HS-27A (cell line): ENCODE measurements at places on chromosomes 6 and 20.

- DNase-seq: no peak
These were observed 109.3 kb upstream of the TAB2 start for GRCh38 chr6:149208134-149208601.

DNA sequence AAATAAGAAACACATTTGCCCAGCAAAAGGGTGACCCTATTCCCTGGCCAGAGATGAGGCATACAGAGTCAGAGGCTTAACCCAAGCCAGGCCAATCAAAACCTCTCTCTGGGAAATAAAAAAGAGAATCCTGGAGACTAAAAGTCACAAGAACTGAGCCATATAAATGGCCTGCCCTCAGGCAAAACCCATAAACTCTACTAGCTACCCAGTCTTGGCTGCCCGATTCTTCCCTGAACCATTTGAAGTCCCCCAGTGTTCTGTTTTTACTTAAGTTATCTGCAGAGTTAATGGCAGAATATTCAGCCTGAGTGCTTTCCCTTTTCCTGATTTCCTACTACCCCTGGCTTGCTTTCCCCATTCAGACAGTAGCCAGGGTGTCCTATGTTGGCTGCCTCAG, 13.9 kb downstream of the KCNK15 start:
- DNase-seq: no peak

DNA sequence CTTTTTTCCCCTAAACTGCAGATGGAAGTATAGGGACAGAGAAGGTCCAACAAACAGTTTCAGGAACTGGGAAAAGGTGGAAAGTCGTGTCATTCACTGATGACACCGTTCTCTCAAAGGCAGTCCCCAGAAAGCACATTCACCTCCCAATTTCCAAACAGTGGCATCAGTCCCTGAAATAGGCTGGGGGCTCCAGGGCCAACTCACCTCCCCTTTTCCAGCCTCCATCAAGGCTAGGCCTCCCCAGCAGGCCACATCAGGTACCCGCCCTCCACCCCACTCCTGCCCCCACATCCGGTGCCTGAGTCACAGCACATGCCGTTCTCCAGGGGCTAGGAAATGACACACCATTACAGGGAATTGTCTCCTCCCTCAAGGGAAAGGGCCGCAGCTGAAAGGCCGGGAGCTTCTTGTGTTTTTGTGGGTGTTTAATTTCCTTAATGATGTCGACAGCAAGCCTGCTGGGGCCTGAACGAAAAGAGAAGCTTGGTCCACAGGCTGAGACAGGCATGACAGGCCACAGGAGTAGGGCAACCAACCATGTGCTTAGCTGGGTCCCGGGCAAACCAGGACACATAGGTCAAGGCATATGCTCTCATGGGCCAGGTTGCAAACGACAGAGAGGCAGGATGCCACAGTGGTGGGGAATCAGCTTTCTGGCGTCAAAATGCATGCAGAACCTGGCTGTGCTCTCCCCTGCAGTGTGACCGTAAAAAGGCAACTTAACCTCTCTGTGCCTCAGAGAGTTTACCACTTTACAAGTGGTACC, 39.2 kb downstream of the ZMYND8 start:
- DNase-seq: peak; percentile 98

- no peak for DNase-seq
These were observed 20.5 kb downstream of the BPIFA2 start for GRCh38 chr20:33188421-33188820.

DNA sequence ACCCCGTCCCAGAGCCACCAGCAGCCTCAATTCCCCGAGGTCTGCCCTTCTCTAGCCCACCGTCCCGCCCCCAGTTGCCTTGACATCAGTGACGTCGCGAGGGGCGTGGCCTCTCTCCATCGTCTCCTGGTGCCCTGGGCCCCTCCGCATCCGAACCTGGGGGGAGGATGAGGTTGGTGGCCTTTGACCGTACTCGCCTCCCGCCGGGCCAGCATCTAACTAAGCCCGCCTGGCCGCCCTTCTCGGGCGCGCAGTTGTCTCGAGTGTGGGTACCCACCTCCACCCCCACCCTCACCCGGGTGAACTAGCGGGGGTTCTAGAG, 5.5 kb upstream of the ARMC12 start:
- no peak for DNase-seq

DNA sequence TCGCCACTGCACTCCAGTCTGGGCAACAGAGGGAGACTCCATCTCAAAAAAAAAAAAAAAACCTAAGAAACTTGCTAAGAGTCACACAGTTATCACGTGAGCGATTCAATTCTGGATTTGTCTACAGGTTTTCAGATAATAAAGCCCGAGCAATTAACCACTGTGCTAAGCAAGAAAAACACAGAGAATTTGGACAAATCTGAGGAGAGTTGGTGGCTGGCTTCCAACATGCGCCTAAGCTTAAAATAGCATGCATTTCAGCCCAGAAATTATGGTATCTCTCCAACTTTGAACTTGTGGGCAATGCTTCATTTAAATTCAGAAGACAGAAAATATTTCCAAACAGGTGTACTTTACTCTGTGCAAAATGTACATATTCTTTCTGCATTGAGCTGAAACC, 232.9 kb downstream of the TSHZ2 start:
- DNase-seq: no peak

- DNase-seq: no peak
These were observed 89.2 kb downstream of the RAMACL start for GRCh38 chr6:166497087-166497899.

DNA sequence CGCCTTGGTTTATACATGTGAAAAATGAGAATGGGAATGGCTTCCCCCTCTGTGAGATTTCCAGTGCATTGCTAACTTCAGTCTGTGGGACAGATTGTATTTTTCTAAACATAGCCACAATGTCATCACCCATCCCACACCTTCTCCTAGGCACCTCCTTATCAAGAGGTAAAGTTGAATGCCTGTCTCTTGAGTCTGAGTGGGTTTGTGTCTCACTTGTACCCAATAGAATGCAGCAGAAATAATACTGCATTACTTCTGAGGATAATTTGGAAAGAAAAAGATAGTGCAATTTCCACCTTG, 27.9 kb downstream of the RIN2 start:
- DNase-seq: no peak

- no peak for DNase-seq
These were observed 145.6 kb downstream of the DHX35 start for GRCh38 chr20:39107741-39108140.

DNA sequence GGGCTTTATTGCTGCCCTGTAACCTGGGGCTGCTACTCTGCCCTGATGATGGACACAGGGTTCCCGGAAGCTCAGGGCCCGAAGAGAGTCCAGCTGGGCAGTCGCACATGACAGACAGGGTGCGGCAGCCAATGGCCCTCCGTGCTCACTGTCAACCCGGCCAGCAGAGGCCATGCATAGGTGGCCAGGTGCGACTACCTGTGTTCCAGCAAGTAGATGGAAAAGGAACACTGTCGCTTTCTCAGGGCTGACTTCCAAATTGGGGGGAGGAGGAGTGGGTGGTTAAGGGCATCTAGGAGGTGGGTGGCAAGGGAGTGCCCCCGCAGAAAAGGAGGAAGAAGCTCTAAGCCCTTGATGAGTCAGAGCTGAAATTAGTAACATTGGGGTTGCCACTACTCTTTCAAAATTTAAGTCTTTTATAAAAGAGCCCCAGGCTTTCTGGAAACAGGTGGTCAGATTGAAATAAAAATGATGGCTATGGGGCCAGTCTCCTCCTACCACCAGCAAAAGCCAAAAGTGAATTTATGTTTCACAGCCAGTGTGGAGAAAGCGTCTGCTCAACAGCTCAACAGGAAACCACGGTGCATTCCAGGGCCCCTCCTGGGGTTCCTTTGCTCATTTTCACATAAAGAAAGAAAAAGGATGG, 2.3 kb upstream of the RAMACL start:
- DNase-seq: no peak

- no peak for DNase-seq
These were observed 10.2 kb downstream of the DLL1 start for GRCh38 chr6:170280689-170281045.

DNA sequence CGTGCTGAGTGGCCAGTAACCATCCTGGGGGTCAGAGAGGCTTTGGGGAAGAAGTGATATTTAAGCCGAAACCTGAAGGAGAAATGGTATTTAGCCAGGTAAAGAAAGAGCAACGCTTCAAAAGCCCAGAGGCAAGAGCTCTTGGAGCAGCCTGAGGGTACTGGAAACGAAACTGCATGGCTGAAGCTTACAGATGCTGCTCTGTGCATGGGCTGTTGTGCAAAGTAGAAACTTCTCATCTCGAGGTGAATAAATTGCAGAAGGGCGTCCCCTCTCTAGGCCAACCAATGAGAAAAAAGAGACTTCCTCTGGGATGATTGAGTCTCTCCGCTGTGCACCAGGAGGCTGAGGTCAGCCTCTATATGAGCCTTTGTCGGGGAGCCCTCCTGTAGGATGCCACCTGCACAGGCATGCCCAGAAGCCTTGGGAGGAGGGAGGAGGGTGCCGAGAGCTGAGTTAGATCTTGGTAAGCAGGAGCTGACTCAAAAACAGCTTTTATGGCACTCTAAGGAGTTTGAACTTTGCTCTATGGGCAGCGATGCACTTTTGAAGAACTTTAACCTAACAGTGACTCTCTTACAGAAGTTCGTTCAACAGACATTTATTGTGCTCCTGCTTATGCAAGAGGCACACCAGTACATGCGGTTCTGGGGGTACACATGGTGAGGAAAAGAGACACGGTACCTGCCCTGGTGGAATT, 61.6 kb upstream of the EDN1 start:
- no peak for DNase-seq

DNA sequence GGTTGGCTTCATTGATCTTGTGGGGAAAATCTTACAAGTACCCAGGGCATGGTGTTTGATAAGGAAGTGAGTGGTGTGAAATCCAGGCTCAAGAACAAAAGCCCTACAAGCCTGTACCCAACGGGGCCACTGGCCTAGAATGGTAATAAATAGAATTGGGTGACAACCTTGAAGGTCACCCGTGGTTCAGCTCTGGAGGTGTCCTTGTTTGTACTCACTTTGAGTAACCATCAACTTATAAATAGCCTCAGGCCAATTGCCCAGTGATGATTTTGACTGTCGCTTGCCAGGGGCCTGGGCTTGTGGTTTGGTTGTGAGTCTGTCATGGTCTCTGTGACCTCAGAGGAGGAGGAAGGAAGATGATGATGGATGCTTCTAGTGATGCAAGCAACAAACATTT, 87.8 kb downstream of the PHACTR3 start:
- no peak for DNase-seq

DNA sequence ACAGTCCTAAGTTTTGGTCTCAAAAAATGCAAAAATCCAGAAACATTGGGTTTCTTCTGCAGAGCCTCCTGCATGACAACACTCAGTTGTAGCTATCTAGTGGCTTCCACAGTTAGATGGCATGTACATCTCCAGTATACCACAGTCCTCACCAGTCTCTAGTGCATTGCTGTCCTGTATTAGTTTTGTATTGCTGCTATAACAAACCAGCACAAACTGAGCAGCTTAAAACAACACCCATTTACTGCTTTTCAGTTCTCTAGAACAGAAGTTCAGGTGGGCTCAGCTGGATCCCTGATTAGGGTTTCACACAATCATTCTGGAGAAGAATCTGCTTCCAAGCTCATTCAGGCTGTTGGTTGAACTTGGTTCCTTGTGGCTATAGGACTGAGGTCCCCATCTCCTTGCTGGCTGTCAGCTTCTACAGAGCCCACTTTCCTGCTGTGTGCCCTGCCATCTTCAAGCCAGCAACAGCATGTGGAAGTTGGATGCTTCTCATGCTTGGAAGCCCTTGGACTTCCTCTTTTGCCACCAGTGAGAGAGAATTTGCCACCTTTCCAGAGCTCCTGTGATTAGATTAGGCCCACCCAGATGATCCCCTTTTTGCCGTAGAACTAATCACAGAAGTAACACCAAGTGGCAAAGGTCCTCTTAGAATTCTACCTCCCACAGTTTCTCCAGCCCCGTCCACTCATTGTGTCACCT, 48.9 kb upstream of the TBC1D7 start:
- no peak for DNase-seq

DNA sequence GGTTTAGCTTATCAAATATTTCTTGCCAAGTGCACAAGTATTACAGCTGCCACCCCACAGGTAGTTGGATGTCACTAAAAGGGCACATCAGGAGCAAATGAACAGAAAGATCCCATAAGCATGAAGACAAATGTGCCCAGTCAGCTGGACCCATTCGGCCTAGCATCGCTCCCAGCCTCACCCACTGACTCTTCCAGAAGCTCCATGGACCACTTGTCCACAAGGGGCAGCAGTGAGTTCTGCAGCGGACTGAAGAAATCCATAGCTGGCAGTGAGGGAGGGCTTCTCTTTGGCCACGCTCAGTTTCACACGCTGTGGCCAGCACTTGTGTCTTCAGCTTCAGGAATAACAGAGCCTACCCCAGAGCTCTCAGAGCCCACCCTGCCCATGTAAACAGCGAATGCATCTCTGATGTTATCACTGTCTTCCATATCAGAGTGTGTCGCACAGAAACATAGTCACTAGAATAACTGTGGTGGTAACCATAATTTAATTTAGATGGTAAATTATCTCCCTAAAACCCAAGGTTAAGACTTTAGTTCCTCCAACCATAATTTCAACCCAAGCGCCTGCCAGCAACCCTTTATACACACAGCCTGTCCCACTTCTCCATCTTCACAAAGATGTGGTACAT, 15.8 kb downstream of the CGA start:
- no peak for DNase-seq

- DNase-seq: no peak
These were observed 258.3 kb downstream of the NFATC2 start for GRCh38 chr20:51284176-51284575.

DNA sequence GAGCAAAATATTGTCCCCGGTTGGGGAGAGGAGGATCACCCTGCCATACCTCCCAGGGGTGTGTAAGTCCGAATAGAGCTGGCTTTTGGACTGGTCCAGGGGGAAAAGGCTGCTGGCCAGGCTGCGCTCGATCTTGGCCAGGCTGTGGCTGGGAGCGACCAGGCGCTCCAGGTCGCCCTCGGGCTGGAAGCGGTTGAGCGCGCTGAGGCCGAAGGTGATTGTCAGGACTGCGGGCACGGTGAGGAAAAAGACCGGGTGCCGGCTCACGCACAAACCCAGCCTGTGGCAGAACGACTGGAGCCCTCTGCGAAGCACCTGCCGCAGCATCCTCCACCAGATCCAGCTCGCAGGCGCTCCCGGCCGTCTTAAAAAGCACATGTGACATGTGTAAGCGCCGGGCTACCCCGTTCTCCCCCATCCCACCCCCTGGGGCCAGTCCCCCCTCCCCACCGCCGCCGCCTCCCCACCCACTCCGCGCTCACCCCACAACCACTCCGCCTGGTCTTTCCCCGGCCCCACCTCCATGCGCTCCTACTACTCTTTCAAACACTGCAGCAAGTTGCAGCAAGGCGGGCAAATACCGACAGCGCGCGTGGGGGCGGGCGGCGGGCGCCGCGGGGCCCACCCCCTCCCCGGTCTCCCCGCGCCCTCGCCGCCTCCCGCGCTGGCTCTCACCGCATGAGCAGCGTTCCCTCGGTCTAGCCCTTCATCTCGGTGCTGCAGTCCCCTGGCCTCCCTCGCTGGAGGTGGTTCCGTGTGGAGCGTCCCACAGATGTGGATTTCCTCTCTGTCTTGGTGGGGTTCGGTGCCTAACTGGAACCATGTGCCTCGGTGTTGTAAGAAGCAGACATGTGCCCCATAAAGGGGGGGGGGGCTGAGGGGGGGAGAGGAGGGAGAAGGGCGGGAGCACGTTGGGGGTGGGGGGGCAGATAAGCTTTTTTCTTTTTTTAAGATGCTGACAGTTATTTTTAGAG, 42.4 kb downstream of the PTCHD4 start:
- DNase-seq: no peak
